ENCODE measurements at places on chromosomes 16 and 17.

DNA sequence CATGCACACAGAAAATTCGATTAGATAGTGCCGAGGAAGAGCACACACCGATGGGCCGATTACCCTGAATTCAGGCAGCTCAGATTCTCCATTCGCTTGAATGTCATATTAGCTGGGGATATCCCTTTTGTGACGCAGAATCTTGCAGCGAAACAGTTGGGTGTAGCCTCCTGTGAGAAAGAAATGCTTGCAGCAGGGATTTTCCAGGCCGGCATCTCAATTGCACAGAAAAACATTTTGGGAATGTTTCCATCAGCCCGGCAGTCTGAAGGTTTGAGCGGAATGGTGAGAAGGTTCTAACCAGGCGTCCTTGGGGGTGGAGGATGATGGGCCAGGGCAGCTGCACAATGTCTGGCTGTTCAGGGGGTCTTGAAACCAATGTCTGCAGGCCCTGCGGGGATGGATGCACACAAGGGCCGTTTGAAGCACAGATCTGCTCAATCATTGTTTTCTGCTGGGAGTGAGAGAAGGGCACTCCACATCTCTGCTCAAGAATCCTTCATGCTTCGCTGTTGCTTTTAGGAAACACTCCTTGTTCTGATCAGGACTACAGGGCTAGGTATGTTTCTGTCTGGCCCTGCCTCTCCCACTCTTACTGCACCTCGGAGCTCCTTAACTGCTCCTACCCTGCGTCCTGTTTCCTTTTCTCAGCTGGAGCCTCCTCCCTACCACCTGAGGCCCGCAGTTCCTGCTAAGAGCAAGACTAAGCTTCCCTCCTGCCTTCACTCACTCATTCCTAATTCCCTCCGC lies 94.6 kb downstream of the CMIP start:
- no peak for DNase-seq

DNA sequence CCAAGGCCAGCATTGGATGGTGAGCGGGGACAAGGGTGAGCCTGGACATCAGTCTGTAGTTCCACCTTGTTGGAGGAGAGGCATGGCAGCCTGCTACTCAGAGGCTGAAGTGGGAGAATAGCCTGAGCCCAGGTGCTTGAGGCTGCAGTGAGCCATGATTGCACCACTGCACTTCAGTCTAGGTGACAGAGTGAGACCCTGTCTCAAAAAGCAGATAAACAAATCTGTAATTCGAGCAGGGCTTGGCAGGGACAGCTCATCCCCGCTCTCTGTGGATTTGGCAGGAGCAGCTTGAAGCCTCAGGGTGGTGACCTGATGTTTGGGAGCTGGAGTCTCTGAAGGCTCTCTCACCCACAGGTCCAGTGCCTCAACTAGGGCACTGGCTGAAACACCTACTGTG lies 38.6 kb upstream of the ZCCHC14 start:
- no peak for DNase-seq

- DNase-seq, result no peak
These were observed 879 bp downstream of the SOCS1 start for GRCh38 chr16:11254913-11255736.

- no peak for DNase-seq
These were observed 65.6 kb downstream of the TOM1L2 start for GRCh38 chr17:17906418-17907215.

- no peak for DNase-seq
These were observed 150.3 kb downstream of the ENGASE start for GRCh38 chr17:79224903-79225302.

DNA sequence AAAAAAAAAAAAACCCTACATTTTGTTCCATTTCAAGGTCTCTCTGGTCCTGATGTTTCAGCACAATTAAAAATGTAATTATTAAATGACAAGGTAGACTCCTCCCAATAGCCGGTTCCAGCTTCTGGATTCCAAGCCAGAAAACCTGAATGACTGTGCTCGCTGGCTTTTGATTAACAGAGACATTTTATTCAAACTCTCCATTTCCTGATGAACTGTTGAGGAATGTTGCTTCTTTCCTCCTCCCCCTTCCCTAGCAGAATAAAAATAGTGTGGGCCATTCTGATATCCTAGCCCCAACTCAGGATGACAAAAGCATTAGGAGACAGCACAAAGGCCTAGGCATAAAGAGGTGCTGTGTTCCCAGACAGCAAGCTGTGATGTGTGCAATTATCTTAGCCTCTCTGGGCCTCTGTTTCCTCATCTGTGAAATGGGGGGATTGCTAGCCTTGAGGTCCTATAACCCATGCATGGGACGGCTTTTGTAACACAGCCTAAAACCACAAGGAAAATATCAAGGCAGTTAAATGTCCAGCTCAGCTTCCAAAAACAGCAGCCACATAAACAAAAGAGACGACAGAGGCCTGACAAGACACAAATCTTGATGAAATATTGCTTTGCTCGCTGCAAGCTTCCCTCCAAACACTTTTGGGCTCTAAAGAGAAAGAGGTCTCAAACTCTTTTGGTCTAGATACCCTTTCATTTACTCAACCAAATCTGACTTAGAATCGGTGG lies 127.2 kb upstream of the RCVRN start:
- no peak for DNase-seq

GRCh38 chr16:85326113-85326793 lies 214.0 kb upstream of the CIBAR2 start:
- DNase-seq, result no peak

- DNase-seq, result no peak
These were observed at the start of gene LASP1NB for GRCh38 chr17:38925263-38925995. Gene LASP1NB, plus strand, starts transcription at chr17:38925614.

GRCh38 chr17:35731239-35731916 lies at the start of gene RASL10B:
Gene RASL10B, plus strand, starts transcription at chr17:35731639. Its CDS starts 3,546 bp downstream, at chr17:35735185.
- peak; percentile 57 for DNase-seq

DNA sequence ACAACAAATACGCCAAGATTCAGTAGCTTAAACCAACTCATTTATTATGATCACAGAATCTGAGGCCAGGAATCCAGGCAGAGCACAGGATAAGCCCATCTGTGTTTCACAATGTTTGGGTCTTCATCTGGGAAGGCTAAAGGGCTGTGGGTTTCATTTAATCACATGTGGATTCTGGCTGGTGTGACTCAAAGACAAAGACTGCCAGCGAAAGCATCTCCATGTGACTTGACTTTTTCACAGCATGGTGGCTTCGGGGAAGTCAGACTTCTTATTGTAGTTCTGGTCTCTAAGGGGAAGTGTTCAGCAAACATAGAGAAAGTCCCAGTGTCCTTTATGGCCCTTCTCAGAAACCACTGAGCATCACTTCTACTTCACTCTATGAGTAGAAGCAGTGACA lies 1014.4 kb upstream of the GOT2 start:
- DNase-seq, result no peak

GRCh38 chr16:684071-684794 lies at the start of gene JMJD8:
Gene JMJD8, minus strand, starts transcription at chr16:684334. Its CDS starts 15 bp downstream, at chr16:684319.
- peak; percentile 91 for DNase-seq

GRCh38 chr17:81238490-81238814 lies 403 bp downstream of the TEPSIN start:
- DNase-seq, result no peak

GRCh38 chr17:51493206-51493605 lies 232.9 kb downstream of the UTP18 start:
- DNase-seq, result no peak

DNA sequence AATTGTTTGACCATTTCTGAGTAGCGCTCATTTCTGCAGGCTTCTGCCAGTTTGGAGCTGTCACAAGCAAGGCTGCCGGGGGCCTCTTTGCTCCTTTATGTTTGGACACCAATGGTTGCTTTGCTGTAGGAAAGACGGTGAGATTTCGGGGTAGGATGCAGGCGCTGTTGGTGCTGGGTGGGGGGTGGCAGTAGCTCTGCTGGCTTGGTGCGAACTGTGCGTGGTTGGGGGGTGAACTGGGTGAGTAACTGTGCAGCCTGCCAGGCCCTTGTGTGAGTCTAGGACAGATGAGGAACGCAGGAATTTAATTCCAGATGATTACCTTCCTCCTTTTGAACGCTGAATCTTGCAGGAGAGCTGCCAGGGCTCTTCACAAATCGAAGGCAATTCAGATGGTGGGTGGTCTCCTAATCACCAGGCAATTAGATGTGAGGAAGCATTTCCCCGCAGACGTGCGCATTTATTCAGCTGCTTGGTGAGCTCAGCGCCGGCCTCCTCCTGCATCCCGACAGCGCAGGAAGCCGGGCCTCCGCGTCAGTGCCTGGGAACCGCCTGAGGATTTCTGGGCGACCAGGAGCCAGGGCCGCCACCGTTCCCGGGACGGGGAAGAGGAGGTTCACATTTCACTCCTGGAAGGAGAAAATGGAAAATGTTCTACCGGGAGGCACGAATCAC lies 154.4 kb downstream of the FOXL1 start:
- DNase-seq, result no peak

- no peak for DNase-seq
These were observed 5.1 kb downstream of the MMD start for GRCh38 chr17:55416470-55417052.

DNA sequence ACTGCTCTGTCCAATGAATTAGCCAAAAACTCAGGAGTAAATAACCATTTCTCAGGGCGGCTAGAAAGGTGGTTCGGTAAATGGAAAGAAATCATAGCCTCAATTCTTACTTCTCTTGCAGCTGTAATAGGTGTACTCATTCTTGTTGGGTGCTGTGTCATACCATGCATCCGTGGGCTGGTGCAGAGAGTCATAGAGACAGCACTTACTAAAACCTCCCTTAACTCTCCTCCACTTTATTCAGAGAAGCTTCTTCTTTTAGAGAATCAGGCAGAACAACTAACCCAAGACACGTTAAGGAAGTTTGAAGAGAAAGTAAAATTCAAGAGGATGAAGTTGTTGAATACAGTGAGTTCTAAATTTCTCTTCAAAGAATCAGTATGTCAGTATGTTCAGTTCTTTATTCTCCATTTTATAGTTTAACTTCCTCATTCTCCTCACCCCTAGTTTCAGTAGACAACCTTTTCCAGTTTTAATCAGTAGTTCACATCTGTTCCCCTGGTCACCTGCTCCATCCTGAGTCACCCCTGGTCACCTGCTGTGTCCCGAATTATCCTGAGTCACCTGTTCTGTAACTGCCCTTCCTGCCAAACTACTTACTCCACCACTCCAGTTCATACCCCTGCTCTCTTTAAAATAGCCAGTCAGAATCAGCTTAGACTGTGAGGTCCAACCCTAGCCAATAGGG lies 85.9 kb downstream of the EMP2 start:
- no peak for DNase-seq

- no peak for DNase-seq
These were observed 108.0 kb downstream of the ZNF18 start for GRCh38 chr17:11889266-11889665.

GRCh38 chr17:72943826-72944689 lies 148.4 kb downstream of the SLC39A11 start:
- DNase-seq, result no peak

DNA sequence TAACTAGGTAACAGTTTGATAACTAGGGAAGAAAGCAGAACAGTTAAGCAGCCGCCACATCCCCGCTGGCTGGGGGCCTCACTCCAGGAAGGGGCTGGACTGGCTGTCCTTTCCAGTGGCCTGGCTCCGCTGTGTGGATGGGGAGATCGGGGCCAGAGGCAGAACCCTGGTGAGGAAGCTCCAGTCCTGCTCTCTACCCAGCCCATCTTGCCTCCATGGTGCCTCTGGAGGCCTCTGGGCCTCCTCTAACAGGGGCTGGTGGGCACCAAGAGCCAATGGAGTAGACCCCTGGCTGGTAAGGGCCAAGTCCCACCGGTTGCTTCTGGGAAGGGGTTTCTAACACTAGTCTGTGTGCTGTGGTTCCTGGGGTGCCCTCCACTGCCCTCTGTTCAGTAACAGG lies 8.1 kb downstream of the CNP start:
- DNase-seq, result no peak

- DNase-seq, result no peak
These were observed 111.6 kb upstream of the HAS3 start for GRCh38 chr16:68993885-68994284.

GRCh38 chr16:75062976-75063346 lies 53.6 kb downstream of the LDHD start:
- DNase-seq, result no peak

DNA sequence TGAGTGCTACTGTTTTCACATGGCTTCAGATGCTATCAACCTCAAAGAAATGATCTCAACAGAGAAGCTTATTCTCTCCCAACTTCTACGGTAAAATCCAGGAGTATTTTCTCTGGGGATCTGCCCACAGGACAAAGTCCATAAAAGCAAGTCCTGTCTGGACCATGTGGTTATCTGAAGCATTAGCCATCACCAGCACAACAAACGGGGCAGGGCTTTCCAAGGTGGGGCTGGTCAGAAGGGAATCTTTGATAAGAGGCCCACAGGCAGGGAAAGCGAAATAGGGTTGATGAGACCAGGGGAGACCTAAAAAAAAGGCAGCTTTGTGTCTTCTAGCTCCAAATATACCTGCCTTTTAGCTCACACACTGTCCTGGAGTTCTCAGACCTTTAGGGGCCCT lies 38.7 kb upstream of the CACNG3 start:
- no peak for DNase-seq

DNA sequence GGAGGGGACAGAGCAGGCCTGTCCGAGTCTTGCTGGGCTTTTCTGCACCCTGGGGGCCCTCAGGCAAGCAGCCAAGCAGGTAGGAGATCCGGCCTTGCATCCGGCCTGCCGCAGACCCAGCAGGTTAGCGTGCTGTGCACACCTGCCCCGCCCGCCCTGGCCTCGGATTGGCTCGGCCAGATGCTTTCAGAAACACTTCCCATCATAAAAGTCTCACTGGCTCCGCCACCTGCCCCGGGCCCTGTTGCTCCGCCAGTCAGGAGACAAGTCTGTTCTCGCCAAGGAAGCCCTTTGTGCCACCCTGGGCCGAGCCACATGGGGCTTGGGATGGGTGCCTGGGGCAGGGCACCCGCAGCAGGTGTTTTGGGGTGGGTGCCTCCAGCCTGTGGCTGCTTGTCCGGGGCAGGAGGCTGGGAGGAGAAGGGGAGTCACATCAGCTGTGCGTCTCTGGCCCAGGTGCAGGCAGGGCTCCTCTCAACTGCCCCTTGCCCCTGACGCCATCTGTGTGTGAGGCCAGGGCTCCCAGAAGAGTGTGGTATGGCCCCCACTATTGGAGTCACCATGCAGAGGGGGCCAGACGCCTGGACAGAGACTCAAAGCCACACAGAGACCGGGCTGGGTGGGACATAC lies 228.2 kb upstream of the GSE1 start:
- no peak for DNase-seq

- peak; percentile 89 for DNase-seq
These were observed at the start of gene CORO1A for GRCh38 chr16:30183233-30184095. Gene CORO1A, plus strand, starts transcription at chr16:30183602. Its CDS starts 1,608 bp downstream, at chr16:30185210.

Data from HEK293T (cell line).